Glutamatergic neuron (in vitro differentiated cells): ENCODE measurements at places on chromosomes 5 and 9. TPM values are rescaled to one million over a fixed set of nuclear protein-coding genes. Genes with fewer than 3 reads are reported as not detected.

DNA sequence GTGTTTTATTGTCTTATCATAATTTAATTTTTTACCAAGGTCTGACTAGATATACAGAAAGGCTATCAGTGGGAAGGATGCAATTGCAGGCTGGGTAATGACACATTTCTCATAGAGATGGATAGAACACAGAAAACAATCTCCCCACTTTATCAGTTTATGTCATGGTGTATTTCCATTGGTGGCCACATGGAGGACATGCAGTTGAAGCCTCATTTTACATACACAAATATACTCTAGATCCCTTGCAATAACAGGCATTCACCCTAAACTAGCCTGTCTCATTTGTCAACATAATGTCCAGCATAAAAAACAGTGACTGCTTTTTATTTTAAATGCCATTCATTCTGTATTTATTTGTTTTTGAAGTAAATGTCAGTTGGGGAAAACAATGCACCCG lies 526.3 kb downstream of the GABRG2 start:
- DNase-seq = no peak
- no peaks in the 10 kb centered on the region for H3K4me1 ChIP-seq
- no peaks in the 10 kb centered on the region for H3K27me3 ChIP-seq
- no peak overlapping the region for H3K4me3 ChIP-seq
- H3K36me3 ChIP-seq = no peaks in the 10 kb centered on the region

GRCh38 chr5:16916262-16916878 lies 19.7 kb downstream of the MYO10 start:
- DNase-seq = no peak
- no peak overlapping the region for H3K27ac ChIP-seq
- no peaks in the 10 kb centered on the region for H3K36me3 ChIP-seq

Gene DTWD2
- 1.6 TPM for total RNA-seq

Gene HDAC3
- total RNA-seq = 81.8 TPM

GRCh38 chr9:69028754-69029153 lies 6.8 kb upstream of the FXN start:
- H3K4me3 ChIP-seq = no peak overlapping the region
- no peaks in the 10 kb centered on the region for H3K4me1 ChIP-seq
- no peak for DNase-seq
- H3K27ac ChIP-seq = no peak overlapping the region

Gene PRRX2
- total RNA-seq = 2.3 TPM

DNA sequence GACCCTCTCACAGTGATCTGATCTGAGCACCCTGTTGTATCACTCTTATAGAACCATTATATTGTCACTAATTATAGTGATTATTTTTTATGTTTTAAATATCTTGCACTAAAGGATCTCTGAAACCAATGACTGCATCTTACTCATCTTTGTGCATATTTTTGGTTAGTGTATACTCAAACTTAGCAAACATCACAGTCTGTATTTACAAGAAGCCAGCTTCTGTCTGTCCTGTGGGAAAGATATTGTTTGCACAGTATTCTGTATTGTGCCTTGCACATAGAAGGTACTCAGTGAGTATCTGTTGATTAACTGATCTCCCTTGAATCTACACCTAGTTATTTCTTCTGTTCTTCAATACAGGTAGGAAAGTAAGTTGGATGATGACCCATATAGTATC lies 131.5 kb downstream of the PAM start:
- H3K4me1 ChIP-seq = peaks cover 24% of the 10 kb centered on the region
- H3K4me3 ChIP-seq = no peak overlapping the region
- no peak overlapping the region for H3K27ac ChIP-seq
- H3K27me3 ChIP-seq = peaks cover 2% of the 10 kb centered on the region

Gene TMEM215
- 0.27 TPM for total RNA-seq

Gene WDR36
- 20.8 TPM for total RNA-seq

- H3K27ac ChIP-seq = no peak overlapping the region
- no peak for DNase-seq
- no peaks in the 10 kb centered on the region for H3K36me3 ChIP-seq
- no peaks in the 10 kb centered on the region for H3K4me1 ChIP-seq
Observed at GRCh38 chr5:64775291-64775690, 6.6 kb downstream of the CWC27 start.

Gene PCDHB4
- 7.8 TPM for total RNA-seq

Gene BTNL8
- not detected for total RNA-seq

Gene GPR151
- not detected for total RNA-seq

DNA sequence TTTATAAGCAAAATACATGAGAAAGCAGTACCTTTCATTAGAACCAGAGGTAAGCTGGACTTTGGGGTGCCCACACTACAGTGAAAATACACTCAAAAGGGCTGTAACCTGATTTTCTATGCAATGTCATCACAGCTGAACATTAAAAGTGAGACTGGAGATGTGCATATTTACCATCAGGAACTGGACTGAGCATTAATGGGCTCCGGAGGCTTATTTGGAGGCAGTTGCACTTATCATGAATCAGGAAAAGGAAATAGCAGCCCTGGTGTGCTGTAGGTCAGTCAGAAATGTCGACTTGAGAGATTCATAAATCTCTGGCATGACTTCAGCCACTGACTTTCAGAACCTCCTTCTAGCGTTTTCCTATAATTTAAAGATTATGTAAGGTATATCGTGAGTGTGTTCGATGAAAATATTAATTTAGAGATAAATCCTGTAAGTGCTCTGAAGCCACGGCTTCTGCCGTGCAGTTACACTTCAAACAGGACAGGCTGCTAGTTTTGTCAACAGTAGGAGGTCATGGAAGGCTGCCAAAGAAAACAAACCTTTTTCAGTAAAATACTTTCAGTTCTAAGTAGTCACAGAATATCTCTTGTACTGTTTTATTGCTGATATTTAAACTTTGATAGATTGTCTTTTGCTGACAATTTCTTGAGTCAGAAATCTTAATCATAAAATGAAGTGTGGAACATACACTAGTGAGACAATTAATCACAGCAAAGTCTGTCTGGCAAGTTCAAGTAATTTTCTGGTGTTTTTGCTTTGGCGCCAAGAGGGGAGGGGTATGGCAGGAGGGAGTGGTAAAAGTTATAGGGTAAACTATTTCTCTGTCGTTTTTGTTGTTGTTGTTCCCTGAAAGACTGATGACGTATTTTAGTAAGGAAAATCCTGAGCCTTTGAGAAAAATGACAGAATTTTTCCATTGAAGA lies 939.7 kb downstream of the NR2F1-AS1 start:
- no peaks in the 10 kb centered on the region for H3K27me3 ChIP-seq
- H3K4me1 ChIP-seq = peaks cover 7% of the 10 kb centered on the region
- no peak overlapping the region for H3K4me3 ChIP-seq
- H3K27ac ChIP-seq = no peak overlapping the region

GRCh38 chr9:27179245-27179865 lies 70.3 kb downstream of the TEK start:
- DNase-seq = no peak
- H3K27ac ChIP-seq = no peak overlapping the region
- H3K4me3 ChIP-seq = no peak overlapping the region
- peaks cover 7% of the 10 kb centered on the region for H3K36me3 ChIP-seq
- H3K4me1 ChIP-seq = no peaks in the 10 kb centered on the region
- H3K27me3 ChIP-seq = no peaks in the 10 kb centered on the region

GRCh38 chr5:175478384-175479124 lies at the start of gene SFXN1:
Gene SFXN1 (plus strand): TSS chr5:175478560. CDS start chr5:175492104, 13,544 bp downstream.
- peaks cover 5% of the 10 kb centered on the region for H3K36me3 ChIP-seq
- peak; percentile 80 for DNase-seq
- peaks cover 11% of the 10 kb centered on the region for H3K4me1 ChIP-seq
